Stimulated activated CD4-positive, alpha-beta T cell treated with anti-CD3 and anti-CD28 coated beads, Interleukin-12 subunit alpha, Interleukin-12 subunit beta, amount 100 ng/mL, for 24 hours (primary cell): ENCODE measurements at places on chromosomes 16 and 17.

- DNase-seq: no peak
These were observed 40.1 kb downstream of the PEMT start for GRCh38 chr17:17551361-17551760.

DNA sequence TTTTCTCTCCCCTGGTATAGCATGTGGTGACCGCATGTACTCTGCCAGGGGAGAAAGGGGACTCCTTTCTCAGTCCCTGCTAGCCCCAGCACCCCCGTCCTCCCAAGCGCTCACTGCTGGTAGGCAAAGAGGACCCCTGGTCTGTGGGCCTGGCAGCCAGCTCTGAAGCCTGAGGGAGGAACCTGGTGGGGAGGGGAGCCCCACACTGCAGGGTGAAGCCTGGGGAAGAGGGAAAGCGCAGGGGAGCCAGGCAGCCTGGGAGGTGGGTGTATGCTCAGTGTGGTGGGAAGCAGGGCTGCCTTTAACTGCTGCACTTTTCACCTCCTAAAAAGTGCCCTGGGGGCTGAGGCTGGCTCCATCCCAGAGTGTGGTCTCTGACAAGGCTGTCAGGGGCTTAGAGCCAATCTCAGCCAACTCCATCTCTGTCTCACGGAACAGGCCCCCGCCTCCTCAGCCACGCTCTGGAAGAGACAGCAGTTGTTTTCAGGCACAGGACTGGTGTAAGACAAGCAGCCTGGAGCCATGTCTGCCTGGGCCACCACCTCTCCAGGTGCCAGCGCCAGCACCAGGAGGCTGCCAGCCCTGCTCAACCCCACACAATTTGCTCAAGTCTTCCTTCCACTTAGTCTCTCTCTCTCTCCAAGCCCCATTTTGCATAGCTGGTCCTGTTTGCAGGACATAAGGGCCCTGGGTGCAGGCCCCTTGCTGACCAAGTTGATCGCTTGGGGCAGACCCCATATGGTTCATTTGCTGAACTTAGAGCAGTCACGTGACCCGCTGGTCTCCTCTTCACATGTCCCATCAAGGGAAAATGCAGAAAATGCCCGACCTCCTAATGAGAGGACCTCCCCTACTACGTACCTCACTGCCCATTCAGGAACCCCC, 14.7 kb upstream of the TBX2 start:
- no peak for DNase-seq

DNA sequence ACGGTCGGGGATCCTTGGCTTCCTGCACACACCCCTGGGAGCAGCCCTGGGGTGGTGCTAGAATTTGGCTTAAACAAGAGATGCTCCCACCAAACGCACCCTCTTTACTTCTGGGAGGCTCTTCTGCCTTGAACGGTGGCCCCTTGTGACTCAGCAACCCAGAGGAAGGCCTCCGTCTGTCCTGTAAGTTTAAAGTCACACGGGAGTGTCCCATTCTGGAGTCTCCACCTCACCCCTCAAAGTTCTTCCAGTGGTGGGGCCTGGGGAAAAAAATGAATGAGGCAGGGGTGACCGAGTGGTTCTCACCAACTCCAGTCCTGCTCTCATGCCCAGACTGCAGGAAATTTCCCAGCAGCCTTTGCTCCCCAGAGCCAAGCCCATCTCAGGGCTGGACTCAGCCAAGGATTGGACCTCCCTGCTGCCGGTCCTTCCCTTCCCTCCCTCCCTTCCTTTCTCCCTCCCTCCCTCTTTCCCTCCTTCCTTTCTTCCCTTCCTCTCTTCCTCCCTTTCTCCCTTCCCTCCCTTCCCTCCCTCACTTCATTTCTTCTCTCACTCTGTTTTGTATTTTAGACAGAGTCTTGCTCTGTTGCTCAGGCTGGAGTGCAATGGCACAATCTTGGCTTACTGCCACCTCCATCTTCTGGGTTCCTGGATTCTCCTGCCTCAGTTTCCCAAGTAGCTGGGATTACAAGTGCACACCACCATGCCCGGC, 11.4 kb downstream of the ITGAD start:
- DNase-seq: no peak

DNA sequence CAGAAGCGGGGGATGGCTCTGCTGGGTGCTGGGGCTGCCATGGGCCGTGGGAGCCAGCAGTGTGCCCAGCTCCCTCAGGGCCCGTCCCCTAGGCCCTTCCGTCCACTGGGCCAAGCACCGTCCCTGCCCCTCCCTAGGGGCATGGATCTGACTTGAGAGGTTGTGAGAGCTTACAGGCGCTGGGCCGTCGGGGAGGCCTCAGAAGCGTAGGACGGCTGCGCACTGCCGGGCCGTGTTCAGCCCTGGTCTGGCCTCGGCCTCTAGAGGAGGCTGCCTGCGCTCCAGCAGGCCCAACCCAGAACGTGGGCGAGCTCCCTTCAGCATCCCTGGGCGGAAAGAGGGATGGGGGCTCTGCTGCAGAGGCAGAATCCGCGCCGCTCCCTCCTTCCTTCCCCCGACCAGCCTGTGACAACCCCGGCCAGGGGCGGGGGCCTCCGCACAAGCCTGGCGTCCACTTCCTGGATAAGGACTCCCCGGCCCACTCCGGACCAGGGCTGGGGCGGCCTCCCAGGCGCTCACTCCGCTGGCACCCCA, 685 bp upstream of the MPG start:
- DNase-seq: peak; percentile 33

- DNase-seq: no peak
These were observed 102.0 kb downstream of the ITFG1 start for GRCh38 chr16:47358816-47359215.

- no peak for DNase-seq
These were observed 9.8 kb upstream of the RABEP1 start for GRCh38 chr17:5272322-5272721.

DNA sequence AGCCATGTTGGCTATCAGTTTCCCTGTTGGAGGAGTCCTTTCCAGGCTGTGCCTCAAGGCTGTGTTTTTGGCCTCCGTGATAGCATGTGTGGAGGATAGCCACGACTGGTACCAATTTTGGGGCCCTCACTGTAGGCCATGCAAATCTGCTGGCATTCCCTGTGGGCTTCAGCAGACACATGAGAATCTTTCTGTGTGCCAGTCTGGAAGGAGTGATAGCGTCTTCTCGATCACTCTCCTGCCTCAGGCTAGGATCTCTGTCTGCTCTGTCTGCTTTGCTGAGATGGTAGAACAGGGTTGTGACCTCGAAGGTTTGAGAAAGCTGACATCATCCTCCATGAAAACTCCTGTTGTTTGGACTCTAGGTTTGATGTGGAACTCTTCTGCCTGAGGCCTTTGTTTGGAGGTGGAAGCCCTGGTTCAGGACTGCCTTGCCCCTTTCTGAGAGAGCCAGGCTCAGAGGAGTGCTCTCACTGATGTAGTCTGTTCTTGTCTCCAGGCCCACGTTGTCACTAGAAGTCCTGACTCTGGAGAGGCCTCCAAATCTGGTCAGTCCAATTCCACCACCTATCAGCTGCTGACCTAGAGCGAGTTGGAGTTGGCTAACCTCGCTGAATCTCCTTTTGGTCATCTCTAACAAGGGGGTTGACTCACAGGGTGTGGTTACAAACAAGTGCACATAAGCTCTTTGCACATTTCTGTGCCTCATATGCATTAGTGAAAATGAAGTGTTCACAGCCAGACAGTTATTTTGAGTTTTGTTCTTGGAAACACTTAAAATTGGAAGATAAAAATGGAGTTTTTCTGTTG, 12.1 kb upstream of the EDC4 start:
- no peak for DNase-seq

DNA sequence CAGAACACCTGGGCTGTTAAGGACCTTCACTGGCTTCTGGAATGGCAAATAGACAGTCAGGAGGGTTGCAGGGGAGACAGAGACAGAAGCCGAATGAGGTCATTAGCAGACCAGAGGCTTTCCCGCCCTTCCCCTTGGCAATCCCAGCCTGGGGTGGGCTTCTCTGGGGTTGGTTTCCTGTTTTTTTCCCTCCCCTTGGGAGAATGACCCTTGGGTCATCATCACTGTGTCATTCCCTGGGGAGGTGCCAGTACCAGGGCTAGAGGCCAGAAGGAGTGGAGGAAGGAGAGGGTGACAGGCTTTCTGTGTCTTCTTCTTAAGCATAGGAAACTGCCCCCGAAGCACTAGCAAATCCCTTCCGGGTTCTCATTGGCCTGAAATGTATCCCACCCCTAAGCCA, 42.9 kb upstream of the IL21R start:
- no peak for DNase-seq
